ENCODE measurements at places on chromosomes 1 and 21.

GRCh38 chr1:226678251-226678650 lies 60.8 kb downstream of the ITPKB start:
- DNase-seq = no peak

DNA sequence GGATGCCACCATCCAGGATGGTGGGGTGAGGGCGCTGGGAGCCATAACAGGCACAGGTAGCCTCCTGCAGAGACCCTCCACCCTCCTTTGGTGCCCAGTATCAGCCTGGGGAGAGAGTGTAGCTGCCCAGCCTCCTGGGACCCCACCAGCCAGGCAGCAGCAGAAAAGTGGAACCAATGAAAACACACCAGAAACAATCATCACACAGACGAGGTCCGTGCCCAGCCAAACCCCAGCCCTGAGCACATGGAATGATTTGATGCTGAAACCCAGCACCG lies 285.1 kb downstream of the PTPRU start:
- no peak for DNase-seq

- no peak for DNase-seq
Observed at GRCh38 chr1:185998391-185998790, 264.2 kb downstream of the HMCN1 start.

GRCh38 chr1:216448011-216448510 lies 24.8 kb upstream of the USH2A start:
- no peak for DNase-seq

DNA sequence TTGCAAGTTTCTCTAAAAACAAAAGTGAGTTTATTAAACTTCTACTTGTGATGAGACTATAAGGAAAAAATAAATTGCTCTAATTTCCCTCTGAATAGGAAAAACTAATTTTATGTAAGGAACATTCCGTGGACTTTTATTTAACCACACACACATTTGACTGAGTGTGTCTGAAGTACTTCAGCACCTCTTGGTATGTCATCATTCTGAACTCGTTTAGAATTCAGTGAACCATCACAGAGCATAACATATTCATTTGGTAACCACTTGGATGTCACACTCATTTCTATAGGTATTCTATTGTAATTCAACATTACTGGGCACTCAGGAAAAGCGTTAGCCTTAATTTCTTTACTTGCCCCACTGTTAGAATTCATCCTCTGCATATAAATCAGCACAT lies 79.1 kb downstream of the RGS21 start:
- no peak for DNase-seq

GRCh38 chr1:111032295-111032897 lies 68.7 kb upstream of the LRIF1 start:
- peak; percentile 54 for DNase-seq

DNA sequence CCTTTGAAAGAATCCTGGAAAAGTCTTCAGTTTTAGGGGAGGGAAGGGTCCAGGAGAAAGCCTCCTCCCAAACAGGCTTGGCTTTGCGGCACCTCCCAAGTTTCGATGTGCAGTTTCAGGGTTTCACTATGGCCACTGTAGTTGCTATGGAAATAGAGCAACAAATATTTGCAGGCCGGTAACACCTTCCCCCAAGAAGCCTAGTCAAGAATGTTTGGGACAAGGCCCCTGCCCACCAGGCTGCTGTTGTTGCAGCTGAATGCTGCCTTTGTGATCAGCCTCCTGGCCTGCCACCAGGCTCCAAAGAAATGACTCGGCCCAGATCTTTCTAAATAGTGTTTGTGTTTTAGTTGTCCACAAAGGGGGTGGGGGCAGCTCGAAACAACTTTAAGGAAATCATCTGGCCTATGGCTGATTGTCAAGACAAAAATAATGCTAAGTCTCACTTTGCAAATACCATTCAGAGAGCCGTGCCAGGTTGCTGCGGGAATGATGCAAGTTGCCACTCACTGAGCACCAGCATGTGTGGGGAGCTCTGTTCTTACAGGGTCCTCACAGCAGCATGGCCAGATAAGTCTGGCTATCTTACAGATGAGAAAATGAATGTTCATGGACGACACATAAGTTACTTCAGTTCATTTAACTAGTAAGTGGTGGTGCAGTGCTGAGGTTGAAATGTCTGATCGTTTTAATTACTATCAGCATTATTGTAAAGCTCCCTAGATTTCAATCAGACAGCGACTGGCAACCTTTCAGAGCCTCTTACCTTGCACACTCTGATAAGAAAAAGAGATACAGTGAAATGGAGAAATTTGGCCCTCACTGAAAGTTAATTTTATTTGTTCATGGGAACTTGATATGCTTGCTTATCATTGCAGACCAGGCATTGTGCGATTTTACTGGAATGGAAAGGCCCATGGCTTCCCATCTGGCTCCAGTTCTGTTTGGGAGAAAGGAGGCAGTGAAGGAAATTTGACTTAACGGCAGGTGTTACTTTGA lies 91.2 kb upstream of the JUN start:
- DNase-seq = no peak

DNA sequence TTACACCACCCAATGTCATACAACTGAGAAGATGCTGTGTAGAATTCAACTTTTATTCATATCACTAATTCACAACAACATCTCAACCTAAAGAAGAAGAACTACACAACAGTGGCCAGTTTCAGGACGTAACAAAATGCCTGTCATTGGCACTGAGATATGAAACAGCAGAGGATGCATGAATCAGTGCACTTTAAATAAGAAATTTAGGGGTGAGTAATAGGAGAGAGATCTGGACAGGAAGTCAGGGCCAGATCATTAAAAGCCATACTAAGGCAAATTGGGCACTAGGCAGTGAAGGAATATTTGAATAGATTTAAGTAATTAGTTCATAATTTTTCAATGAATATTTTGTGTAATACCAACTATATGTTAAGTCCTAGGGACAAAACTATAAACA lies 510.5 kb downstream of the PLPP3 start:
- no peak for DNase-seq

DNA sequence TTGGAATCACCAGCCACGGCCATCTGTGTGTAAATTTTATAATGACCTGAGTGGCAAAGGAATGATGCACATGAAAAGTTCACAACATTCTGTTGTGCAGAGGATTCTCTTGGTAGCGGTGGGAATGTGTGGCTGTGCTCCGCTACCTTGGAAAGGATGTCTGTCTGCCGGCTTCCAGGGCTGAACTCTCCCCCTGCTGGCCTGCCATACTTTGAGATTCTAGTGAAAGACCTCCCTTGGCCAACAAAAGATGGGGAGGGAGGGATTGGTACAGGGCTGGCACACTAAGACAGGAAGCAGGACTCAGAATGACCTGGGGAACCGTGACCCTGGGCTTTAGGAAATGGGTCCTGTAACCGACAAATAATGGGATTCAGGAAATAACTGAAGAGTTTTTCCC lies 194.5 kb upstream of the PLD5 start:
- no peak for DNase-seq

- DNase-seq = no peak
Observed at GRCh38 chr1:38125837-38126520, 79.4 kb upstream of the POU3F1 start.

GRCh38 chr1:61245696-61246400 lies 163.5 kb downstream of the NFIA start:
- DNase-seq = no peak

DNA sequence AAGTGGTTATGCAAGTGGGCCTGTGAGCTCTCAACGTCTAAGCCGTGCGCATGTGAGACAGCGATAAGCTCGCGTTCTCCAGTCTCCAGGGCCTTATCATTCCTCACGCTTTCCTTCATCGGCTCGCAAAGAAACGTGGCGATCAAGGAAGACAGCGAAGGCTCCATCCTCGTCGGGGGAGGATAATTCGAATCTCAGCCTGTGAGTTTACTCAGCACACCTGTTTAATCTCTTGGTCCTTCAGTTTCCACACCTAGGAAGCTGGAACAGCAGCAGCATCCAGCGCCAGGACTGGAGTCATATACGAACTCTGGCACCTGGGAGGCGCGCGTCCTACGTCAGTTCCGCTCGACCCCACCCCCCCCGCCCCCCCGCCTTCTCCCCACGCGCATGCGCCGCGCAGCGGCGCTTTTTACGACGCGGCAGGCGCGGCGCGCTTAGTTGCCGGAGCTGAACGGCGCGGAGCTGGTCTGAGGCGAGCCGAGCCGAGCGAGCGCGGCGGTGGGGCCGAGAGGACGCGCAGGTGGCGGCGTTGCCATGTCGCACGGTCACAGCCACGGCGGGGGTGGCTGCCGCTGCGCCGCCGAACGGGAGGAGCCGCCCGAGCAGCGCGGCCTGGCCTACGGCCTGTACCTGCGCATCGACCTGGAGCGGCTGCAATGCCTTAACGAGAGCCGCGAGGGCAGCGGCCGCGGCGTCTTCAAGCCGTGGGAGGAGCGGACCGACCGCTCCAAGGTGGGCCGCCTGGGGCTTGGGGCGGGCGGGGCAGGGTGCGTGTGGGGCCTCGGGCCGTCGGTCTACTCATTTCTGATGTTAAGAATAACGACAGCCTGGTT lies at the start of gene PITHD1:
Gene PITHD1, plus strand, starts transcription at position 440 of the 836 bp plus-strand sequence. Its CDS starts 98 bp downstream, at position 538.
- DNase-seq = peak; percentile 96

- no peak for DNase-seq
Observed at GRCh38 chr1:246725191-246725590, 982 bp downstream of the SCCPDH start.

GRCh38 chr1:33383489-33383888 lies 47.4 kb downstream of the PHC2 start:
- DNase-seq = no peak

GRCh38 chr1:214833178-214833756 lies 230.3 kb downstream of the CENPF start:
- no peak for DNase-seq

- no peak for DNase-seq
Observed at GRCh38 chr1:119653839-119654170, 5.7 kb upstream of the ZNF697 start.

GRCh38 chr1:182350839-182351238 lies 40.8 kb downstream of the GLUL start:
- no peak for DNase-seq

GRCh38 chr1:183986941-183987340 lies 50.6 kb downstream of the COLGALT2 start:
- no peak for DNase-seq

DNA sequence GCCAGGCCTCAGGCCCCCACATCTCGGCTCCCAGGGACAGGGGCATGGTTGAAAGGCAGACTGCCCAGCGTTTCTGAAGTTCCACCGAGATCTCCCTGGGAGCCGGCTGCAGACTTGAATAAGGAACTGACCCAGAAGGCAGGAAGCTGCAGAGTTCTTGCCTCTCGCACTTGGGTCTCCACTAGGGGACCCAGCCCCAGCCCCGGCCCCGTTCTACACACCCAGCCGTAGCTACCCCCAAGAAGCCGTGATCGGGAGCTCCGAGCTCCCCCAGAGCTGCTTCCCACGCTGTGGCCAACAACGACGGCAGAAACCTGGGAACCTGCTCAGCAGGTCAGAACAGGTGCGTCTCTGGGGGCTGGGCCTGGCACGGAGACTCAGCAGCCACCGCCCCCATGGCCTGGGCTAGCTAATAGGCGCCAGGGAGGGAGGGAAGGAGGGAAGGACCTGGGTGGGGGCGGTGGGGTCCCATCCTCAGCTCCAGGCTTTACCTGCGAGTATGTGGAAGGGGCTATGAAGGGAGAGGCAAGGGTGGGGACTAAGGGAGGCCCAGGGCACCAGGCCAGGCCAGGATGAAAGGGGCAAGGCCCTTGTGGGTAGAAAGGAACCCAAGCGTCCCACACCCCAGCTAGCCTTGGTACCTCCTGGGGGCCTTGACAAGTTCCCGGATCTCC lies at the start of gene NECTIN4:
Gene NECTIN4, minus strand, starts transcription at position 308 of the 674 bp plus-strand sequence. Its CDS starts 262 bp downstream, at position 46.
- DNase-seq = no peak

- DNase-seq = peak; percentile 54
Observed at GRCh38 chr21:34603002-34603709, 11.8 kb downstream of the RCAN1 start.

GRCh38 chr1:174224641-174225040 lies 65.3 kb downstream of the RABGAP1L start:
- no peak for DNase-seq

GRCh38 chr1:97919585-97920261 lies 1.1 kb downstream of the DPYD start:
- no peak for DNase-seq

- no peak for DNase-seq
Observed at GRCh38 chr1:100051401-100051800, 81.3 kb downstream of the SASS6 start.

DNA sequence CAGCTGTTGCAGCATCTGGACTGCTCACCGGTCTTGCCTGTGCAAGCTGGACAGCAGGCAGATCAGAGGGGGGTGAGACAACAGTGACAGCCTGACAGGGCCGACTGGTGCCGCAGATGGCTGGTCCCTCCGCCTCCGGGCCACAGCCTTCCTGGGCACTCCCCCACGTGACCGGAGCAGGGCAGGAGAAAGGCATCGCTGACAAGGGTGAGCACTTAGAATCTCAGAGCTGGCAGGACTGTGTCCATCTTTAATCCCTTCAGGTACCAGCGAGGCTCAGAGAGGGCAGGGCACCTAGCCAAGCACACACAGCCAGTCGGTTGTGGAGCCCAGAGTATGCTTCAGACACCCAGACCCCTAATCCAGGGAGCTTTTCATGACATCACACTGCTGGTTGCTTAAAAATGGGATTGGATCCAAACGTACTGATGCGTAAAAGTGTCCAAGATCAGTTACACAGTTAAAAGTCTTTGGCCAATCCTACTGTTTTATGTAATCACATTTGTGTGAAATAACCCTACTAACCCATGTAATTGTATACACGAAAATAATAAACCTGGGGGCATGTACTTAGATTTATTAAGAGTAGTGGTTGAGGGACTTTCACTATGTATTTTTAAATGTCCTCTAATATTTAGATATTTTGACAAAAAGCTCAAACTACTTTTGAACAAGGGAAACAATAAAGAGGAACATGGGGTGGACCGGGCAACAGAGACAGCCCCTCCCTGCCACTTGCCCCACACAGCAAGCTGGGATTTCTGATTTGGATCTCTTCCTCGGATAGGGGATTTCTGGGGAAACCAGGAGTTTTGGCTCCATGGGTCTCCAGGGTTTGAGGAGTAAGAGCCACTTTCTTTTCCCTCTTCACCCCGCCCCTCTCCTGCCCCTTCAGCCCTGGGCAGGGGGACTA lies 758 bp upstream of the CNTN2 start:
- DNase-seq = no peak

DNA sequence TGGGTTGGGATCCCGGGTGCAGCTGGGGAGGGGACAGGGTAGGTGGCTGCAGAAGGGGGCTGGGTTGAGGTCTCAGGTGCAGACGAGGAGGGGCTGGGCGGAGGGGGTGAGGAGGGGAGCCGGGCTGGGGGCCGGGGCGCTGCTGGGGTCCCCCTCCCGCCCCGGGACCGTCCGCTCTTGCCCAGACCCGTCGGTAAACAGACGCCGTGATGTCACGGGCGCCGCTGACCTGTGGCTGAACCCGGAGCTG lies 22.3 kb downstream of the DHRS3 start:
- DNase-seq = no peak
